ENCODE measurements at places on chromosomes 6 and 20. TPM values are rescaled to one million over a fixed set of nuclear protein-coding genes. Genes with fewer than 3 reads are reported as not detected.

DNA sequence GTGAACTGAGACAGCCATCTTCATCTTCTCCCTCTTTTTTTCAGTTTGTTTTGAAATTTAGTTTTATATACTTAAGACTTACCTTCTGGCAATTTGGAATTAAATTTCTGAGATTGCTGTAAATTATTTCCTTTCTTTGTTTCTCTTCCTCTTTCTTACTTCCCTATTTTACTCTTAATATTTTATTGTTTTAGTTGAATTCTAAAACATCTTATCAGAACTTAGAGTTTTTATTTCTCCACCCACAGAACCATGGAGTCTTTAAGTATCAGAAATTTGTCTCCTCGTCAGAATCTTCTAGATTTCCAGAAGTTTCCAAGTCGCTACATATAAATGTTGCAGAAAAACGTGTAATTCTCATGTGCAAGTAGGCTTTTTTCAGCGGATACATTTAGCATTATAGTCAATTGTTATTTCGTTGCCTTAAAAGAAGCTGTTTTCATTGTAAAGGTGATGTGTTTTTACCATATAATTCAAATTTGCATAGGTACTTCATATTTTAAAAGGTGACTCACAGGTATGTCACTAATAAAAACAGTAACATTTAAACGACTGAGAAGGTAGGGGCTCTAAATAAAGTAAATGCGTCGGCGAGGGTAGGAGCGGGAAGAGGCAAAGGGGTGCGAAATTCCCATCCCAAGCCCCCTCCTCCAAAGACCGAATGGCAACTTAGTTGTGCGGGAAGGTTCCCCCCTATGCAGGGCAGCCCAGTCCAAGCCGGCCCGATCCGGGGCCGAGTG lies 866 bp upstream of the MYO6 start:
- no peak for DNase-seq
- H3K4me1 ChIP-seq = peaks cover 14% of the 10 kb centered on the region
- peak overlapping the region; percentile 79 for H3K4me3 ChIP-seq
- H3K27me3 ChIP-seq = peaks cover 53% of the 10 kb centered on the region
- H3K36me3 ChIP-seq = no peaks in the 10 kb centered on the region
- H3K27ac ChIP-seq = no peak overlapping the region

DNA sequence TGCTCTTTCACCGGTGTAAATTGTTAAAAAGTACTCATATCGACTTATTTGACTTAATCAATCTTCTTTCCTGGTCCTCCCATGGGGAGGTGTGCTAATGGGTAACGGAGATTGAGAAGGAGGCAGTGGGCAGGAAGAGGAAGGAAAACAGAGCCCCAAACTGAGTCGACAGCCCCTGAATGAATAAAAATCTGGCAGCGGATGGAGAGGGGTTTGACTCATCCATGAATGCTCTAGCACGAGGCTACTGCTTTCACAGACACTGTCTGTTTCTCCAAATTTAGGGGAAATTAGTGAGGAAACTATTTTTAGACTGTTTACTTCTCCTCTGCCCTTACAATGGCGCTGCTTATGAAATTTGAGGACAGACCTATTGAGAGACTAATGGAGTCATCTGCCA lies 142.2 kb upstream of the ATXN1 start:
- H3K4me3 ChIP-seq = no peak overlapping the region
- no peaks in the 10 kb centered on the region for H3K4me1 ChIP-seq
- no peaks in the 10 kb centered on the region for H3K36me3 ChIP-seq
- no peak for DNase-seq
- no peak overlapping the region for H3K27ac ChIP-seq
- H3K27me3 ChIP-seq = peaks cover 45% of the 10 kb centered on the region

DNA sequence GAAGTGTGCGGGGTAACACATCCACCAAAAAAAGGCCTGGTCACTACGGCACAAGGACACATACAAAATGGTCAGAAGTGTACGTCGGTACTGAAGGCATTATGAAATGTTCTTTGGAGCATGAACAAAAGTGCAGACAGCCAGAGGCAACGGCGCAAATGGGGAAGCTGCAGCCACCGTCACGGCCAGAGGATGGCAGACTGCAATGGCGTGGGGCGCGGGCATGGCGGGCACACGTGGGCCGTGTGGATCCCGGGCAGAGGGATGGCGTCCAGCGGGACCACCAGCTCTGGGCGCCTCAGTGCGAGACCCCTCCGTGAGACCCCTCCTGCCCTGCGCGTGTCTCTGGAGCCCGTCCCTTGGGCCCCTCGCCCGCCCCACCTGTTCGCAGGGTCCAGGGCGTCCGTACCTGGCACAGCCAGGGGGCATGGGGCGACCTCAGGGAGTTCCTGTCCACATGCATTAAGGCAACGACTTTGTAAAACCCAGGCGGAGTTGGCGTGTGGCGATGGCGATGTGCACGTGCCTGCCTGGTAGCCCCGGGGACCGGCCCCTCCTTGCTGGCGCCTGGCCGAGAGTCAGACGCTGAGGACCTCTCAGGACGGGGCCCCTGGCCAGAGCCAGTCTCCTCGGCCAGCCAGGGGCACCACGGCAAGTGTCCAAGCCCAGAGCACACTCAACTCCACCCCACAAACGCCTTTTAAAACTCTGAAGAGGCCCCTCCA lies 39.5 kb upstream of the CHRNA4 start:
- H3K4me1 ChIP-seq = no peaks in the 10 kb centered on the region
- H3K27me3 ChIP-seq = no peaks in the 10 kb centered on the region
- no peak overlapping the region for H3K4me3 ChIP-seq
- no peak for DNase-seq
- H3K36me3 ChIP-seq = no peaks in the 10 kb centered on the region

DNA sequence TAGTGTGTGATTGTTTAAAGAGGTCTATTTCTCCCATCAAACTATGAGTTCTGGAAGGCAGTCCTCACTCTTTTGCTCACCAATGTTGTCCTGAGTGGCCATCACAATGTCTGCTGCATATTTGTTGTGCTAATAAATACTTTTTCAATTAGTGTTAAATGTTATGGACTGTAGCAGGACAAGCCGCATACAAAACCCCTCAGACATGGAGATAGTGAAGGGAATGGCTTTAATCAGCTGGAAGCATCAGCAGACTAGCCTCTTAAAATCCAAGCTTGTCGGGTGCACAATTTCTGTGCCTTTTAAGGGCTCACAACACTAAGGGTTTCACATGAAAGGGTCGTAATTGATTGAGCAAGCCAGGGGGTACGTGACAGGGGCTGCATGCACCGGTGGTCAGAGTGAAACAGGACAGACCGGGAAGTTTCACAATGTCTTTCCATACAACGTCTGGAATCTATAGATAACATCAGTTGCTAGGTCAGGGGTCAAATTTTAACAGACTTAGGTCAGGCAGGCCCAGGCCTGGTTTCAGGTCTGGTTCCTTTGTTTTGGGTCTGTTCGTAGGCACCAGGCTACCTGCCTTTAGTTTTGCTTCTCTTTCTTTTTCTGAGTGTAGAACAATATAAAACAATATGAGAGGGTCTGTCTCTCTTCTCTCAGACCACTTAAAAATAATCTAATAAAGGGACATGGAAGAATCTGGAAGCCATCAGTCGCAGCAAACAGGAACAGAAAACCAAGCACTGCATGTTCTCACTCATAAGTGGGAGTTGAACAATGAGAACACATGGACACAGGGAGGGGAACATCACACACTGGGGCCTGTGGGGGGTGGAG lies 327.6 kb upstream of the HTR1E start:
- H3K4me3 ChIP-seq = no peak overlapping the region
- no peaks in the 10 kb centered on the region for H3K36me3 ChIP-seq
- H3K27me3 ChIP-seq = no peaks in the 10 kb centered on the region
- H3K27ac ChIP-seq = no peak overlapping the region

DNA sequence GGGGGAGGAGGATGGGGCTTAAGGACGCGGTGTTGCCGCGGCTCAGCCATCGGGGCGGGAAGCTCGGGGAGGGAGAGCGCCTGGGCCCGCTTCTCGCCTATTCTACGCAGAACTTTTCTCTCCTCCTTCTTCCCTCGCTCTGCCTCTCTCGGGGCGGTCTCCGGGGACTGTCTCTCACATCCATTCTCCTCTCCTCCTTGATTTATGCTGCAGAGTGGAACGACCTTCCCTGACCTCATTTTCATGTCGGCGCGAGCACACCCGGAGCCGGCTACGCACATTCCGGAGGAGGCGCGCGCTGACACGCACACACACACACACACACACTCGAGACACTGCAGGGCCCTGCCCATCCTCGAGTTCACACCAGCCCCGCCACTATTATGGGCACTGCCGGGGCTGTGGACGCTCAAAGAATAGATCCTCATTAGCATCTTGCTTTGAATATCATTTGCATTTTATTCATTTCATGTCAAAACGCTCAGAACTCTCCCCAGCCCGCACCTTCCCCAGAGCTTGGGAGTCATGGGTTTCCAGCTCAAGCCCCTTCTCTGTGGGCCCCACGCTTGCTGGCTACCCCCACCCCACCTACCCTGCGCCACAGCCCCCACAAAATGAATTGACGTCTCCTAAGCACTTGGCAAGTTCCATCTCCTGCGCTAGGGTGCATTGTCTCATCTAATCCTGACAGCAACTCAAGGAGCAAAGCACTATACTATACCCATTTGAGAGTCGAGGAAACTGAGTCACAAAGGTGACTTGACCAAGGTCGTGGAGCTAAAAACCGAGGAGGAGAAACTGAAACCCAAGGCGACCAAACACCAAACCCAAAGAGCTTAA lies 36.8 kb downstream of the NCR2 start:
- no peak overlapping the region for H3K27ac ChIP-seq
- H3K27me3 ChIP-seq = peaks cover 89% of the 10 kb centered on the region
- DNase-seq = peak; percentile 23
- peak overlapping the region; percentile 74 for H3K4me3 ChIP-seq

GRCh38 chr6:138439546-138439945 lies 35.5 kb downstream of the HEBP2 start:
- no peaks in the 10 kb centered on the region for H3K27me3 ChIP-seq
- H3K4me1 ChIP-seq = no peaks in the 10 kb centered on the region
- H3K4me3 ChIP-seq = no peak overlapping the region
- no peak for DNase-seq
- no peaks in the 10 kb centered on the region for H3K36me3 ChIP-seq
- no peak overlapping the region for H3K27ac ChIP-seq

- peaks cover 6% of the 10 kb centered on the region for H3K27me3 ChIP-seq
- H3K27ac ChIP-seq = no peak overlapping the region
- H3K4me1 ChIP-seq = no peaks in the 10 kb centered on the region
- DNase-seq = no peak
- no peaks in the 10 kb centered on the region for H3K36me3 ChIP-seq
These were observed 243.9 kb upstream of the TENT5A start for GRCh38 chr6:81996414-81996813.

DNA sequence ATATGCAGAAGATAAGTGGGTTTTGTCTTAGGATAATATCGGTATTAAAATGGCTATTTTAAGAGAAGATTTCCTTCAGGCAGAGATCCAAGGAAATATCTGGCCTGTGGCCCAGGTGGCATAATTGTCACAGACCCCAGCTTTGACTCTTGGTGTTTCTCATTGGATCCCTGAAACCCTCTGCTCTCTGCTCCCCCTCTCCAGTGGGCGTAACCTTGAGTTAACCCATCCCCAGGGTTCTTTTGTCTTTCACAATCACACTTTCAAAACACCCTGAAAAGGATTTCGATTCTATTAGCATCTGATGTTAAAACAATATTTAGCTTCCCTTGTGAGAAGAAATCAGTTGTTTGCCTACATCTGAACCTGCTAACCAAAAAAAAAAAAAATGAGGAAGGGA lies 7.2 kb downstream of the SSTR4 start:
- H3K27ac ChIP-seq = no peak overlapping the region
- peaks cover 2% of the 10 kb centered on the region for H3K4me1 ChIP-seq
- H3K4me3 ChIP-seq = no peak overlapping the region
- peaks cover 27% of the 10 kb centered on the region for H3K27me3 ChIP-seq
- no peaks in the 10 kb centered on the region for H3K36me3 ChIP-seq

DNA sequence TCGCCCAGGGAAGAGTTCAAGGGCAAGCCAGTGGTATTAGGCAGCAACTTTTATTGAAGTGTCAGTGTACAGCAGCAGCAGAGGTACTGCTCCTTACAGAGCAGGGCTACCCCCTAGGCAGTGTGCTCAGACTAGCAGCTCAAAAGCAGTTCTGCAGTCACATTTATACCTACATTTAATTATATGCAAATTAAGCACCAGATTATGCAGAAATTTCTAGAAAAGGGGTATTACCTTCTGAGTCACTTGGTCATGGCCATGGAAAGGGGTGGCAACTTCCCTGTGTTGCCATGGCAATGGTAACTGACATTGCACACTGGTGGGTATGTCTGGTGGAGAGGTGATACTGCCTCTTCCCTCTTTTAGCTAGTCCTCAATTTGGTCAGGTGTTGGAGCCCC lies 2.1 kb upstream of the ZKSCAN4 start:
- peaks cover 4% of the 10 kb centered on the region for H3K27me3 ChIP-seq
- H3K36me3 ChIP-seq = peaks cover 9% of the 10 kb centered on the region
- no peak overlapping the region for H3K27ac ChIP-seq
- peaks cover 20% of the 10 kb centered on the region for H3K4me1 ChIP-seq
- peak; percentile 38 for DNase-seq
- H3K4me3 ChIP-seq = no peak overlapping the region

GRCh38 chr6:165266621-165267020 lies 42.8 kb downstream of the C6orf118 start:
- no peaks in the 10 kb centered on the region for H3K4me1 ChIP-seq
- no peak for DNase-seq
- no peaks in the 10 kb centered on the region for H3K27me3 ChIP-seq
- H3K4me3 ChIP-seq = no peak overlapping the region

GRCh38 chr6:71473926-71474325 lies 185.3 kb downstream of the OGFRL1 start:
- H3K27ac ChIP-seq = no peak overlapping the region
- H3K4me1 ChIP-seq = no peaks in the 10 kb centered on the region
- DNase-seq = no peak
- H3K27me3 ChIP-seq = peaks cover 18% of the 10 kb centered on the region

DNA sequence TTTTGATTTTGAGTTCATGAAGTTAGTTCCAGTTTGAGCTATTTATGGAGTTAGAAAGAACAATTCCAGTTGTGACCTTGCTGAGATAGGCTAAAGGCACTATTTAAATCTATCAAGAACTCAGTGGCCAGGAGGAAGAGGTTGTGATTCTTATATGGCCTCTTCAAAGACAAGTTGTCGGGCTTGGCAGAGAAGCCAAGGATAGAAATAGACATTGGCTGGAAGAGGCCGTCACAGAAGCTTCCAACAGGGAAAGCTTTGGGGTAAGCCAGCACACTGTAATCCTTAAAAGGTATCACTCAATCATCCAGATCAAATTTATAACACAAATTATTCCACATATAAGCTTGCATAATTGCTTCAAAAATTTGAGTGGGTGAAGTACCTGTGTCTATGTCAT lies 286.1 kb downstream of the SYNE1 start:
- H3K27ac ChIP-seq = no peak overlapping the region
- H3K4me1 ChIP-seq = no peaks in the 10 kb centered on the region
- no peak overlapping the region for H3K4me3 ChIP-seq
- no peaks in the 10 kb centered on the region for H3K36me3 ChIP-seq
- no peaks in the 10 kb centered on the region for H3K27me3 ChIP-seq

DNA sequence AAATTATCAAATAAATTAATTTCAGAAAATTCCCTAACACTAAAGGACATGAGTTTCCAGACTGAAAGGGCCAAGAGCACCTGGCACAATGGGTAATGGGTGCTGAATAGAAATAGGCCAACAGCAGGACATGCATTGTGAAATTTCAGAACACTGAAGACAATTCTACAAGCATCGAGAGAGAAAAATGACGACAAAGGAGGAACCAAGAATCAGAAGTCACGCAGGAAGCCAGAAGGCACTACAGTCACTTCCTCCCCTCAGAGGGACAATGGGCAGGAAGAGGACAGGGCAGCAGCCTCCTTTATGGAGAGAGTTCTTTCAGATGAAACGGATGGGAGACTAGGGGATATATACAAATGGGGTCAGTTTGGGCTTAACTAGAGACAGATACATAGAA lies 29.6 kb downstream of the PCNA start:
- H3K27me3 ChIP-seq = no peaks in the 10 kb centered on the region
- no peak overlapping the region for H3K4me3 ChIP-seq
- peak overlapping the region; percentile 81 for H3K27ac ChIP-seq
- peaks cover 10% of the 10 kb centered on the region for H3K4me1 ChIP-seq
- no peak for DNase-seq

The LRRC73 gene
- total RNA-seq = 0.10 TPM

The AGER gene
- total RNA-seq = 11.5 TPM

The FGD2 gene
- 1.8 TPM for total RNA-seq

The SLC17A1 gene
- not detected for total RNA-seq

Measured in activated naive CD8-positive, alpha-beta T cell treated with anti-CD3 and anti-CD28 coated beads for 36 hours (primary cell).